ENCODE measurements at places on chromosomes 7 and 10.
A peak's percentile ranks its signal among the peaks of the same experiment; 100 is the strongest.

GRCh38 chr7:116511552-116512519, 12.3 kb downstream of the CAV2 start:
- DNase-seq, result peak; percentile 84

GRCh38 chr7:157016352-157017041, 6.0 kb upstream of the MNX1 start:
- peak; percentile 88 for DNase-seq

- no peak for DNase-seq
These were observed 6.5 kb downstream of the WDR91 start for GRCh38 chr7:135204876-135205275.

DNA sequence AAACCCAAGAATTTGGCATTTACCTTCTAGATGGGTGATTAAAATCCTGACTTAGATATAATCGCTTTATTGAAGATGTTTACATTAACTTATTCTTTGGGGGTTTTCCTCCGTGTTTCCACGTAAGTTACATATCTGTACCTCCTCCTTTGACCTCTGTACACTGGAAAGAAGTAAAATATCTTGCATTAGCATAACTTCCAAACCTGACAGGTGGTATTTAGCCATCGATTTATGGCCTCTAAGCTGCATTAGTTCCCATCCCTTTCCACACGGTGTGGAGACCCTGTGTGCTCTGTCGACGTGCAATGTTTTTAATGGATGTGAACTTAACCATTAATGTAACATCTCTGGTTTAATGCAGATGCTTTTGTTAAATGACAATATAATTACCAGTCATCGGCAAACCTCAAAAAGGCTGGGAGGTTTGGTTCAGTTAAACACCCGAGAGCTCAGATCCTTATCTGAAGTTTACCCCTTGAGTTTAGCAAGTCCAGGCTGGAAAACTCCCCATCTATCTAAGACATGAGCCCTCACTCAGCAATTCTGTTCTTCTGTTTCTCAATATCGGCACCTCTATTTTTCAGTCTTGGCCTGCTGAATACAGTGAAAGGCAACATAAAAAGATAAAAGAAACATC, 295.2 kb downstream of the GATA3 start:
- DNase-seq, result no peak

DNA sequence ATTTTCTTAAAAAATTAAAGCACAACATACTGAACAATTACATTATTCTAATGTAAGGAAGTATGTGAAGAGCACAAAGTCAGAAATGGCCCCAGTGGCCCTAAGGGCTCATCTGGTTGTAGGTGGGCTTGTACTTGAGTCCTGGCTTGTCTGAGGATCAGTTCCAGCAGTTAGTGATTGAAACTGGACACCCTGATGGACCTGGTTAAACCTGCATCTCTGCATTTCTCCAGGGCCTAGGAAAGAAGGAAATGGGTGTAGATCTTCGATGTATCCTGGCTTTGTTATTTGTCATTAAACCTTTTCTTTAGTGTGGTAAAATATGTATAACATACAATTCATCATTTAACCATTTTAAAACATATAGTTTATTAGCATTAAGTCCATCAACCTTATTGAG, 9.7 kb upstream of the AKR1C2 start:
- DNase-seq, result no peak

DNA sequence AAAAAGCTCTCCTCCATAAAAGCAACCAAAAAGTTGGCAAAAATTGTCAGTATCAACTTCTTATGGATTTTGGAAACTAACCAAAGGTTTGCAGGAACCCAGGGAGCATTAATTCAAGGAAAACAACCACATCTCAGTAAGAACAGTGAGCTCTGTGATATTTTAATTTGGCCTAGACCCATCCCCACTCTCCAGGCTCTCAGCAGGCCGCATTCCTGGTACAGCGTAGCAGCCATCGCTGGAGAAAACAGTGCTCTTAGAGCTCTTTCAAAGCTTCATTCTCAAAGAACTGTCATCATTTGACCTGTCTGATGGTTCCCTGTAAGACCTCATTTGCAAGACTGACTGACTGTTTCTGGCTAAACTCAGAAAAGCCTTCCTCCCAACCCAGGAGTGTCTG, 81.9 kb downstream of the NUDCD3 start:
- no peak for DNase-seq

DNA sequence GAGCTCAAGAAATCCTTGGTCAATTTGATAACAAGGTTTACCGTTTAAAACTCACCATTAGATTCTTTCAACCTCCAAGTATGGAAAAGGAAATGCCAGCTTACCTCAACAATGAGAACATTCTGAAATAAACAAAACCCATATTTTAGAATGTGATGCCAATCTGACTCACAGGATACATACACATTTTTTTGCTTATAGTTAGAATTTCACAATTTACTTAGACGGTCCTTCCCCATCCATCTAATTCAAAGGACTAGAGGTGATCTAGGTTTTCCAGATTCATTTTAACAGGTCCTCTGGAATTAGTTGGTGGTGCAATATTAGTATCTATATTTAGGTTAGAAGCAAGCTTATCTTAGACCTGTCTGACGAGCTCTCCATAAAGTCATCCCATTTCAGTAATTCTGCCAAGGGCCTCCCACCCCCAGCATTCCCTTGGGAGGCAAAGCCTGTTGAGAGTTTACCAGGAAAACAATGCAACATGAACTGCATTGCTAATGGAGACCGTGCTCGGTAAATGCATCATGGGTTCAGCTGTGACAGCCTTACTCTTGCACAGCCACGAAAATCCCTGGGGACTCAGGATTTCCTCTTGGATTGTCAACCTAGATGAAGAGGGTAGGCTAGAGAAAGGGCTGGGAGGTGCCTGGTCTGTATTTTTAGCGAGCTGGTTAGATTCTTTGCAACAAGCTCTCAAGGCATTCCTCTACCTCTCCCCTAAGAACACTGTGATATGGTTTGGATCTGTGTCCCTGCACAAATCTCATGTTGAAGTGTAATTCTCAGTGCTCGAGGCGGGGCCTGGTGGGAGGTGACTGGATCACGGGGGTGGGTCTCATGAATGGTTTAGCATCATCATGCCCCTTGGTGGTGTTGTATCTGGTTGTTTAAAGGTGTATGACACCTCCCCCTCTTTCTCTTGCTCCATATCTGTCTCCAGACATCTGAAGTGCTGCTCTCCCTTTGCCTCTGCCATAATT, 93.8 kb downstream of the PRTFDC1 start:
- no peak for DNase-seq

Measured in GM12865 (cell line).